Kidney (tissue), 22 donors: ENCODE measurements at places on chromosomes 11 and 22. TPM values are rescaled to one million over a fixed set of nuclear protein-coding genes. Genes with fewer than 3 reads are reported as not detected.
A peak's percentile ranks its signal among the peaks of the same experiment; 100 is the strongest.

The CHEK2 gene
- 10.1 TPM for total RNA-seq

The CCDC157 gene
- total RNA-seq = 5.1 TPM

GRCh38 chr11:134030853-134031252, 38.0 kb upstream of the JAM3 start:
- DNase-seq = no peak

DNA sequence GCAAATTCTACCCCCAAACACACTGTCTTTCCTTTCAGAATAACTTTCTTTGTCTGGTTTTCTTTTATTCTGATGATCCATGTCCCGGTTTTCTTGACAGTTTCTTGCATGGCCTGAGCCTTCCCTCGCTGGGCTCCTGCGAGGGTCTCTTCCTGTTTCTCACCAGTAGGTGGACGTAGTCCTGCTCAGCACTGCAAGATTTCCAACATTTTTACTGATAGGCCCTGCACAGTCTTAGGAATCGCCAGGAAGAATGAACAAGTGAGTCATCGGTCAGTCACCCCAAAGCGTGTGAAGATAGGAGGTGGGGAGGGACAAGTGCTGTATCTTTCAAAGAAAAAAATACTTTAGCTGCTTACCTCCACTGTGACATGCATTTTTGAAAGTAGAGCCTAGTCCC, 16.9 kb upstream of the KIRREL3 start:
- no peak for DNase-seq

GRCh38 chr11:128607819-128608218, 20.5 kb upstream of the ETS1 start:
- DNase-seq = no peak

DNA sequence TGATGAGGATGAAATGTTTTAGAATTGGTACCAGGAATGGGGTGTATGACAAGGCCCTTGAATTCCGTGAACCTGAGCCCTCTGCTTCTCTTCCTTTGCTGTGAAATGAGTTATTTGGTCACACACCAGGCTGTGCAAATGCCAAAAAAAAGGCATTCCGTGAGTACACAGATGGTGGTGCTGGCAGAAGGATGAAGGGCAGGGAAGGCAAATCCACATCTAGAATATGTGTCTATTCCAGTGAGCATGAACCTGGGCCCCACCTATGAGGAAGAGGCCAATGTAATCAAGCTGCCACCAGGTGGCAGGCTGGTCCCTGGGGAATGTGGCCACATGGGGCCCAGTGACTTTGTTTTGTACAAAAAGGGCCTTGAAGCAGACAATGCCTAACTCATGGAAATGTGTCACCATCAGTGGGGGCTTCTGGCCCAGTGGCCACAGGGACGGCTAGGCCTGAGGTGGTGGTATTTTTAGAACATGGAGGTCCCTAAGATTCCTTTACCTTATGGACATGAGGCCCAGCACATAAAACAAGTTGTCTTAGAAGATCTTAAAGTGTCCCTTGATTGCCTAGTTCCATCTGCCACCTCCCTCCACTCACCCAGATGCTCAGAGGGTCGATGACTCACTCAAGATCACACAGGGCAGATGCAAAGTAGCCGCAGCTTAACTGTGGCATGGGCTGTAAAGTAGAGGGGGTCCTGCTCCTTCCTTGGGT, 3.9 kb upstream of the RNF215 start:
- DNase-seq = peak; percentile 84

GRCh38 chr11:76935042-76935441, 74.3 kb downstream of the ACER3 start:
- no peak for DNase-seq

DNA sequence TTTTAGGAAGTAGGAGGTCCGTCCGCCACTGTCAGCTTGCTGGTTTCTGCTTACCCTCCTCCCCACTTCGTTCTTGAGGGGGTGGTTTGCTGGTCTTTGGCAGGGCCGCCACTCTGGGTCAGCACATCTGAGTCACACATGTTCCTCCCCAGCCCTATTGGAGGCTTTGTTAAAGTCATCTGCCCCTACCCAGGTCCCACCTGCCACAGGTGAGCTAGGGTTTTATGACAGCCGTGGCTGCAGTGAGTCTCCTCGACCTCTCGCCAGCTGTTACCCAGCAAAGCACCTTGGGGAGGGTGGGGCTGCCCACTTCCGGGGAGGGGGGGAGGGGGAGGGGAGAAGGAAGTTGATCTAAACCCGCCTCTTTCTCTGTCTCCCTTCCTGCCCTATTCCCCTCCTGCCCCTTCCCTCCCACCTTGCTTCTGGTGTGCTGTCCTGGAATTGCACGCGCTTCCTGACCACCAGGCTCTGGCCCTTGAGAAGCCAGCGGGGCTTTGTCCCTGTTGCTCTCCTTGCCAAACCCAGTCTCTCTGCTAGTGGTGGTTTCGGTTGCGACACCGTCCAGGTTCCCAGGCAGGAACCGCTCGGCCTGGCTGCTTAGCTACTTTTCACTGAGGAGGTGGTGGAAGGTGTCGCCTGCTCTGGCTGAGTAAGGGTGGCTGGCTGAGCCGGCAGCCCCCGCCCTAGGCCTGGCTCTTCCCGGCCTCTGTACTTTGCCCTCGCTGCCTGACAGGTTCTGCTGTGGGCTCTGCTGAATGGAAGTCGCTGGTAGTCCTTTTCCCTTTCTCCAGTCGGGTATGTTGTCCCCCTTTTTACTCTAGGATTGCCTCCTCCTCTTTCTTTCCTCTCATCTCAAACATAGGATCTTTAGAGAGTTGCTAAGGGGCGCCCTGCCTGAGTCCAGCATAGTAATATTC, 28.5 kb downstream of the RCOR2 start:
- peak; percentile 87 for DNase-seq

DNA sequence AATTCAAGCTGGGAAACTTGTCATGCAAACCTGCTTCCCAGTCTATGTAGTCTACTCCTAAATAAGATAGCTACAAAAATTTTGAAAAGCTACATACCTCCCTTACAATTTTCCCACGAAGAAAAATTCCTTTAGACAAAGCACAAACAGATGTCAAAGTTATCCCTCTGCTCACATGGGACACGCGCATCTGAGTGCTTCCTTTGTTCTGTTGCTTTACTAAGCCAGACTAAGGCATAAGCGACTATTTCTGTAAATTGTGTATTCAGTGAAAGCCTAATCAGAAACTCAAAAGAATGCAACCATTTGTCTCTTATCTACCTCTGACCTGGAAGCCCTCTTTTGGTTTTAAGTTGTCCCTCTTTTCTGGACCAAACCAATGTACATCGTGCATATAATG, 583.7 kb upstream of the B3GAT1 start:
- DNase-seq = no peak

- peak; percentile 1 for DNase-seq
These were observed 498.0 kb downstream of the BRD1 start for GRCh38 chr22:49329636-49330035.

DNA sequence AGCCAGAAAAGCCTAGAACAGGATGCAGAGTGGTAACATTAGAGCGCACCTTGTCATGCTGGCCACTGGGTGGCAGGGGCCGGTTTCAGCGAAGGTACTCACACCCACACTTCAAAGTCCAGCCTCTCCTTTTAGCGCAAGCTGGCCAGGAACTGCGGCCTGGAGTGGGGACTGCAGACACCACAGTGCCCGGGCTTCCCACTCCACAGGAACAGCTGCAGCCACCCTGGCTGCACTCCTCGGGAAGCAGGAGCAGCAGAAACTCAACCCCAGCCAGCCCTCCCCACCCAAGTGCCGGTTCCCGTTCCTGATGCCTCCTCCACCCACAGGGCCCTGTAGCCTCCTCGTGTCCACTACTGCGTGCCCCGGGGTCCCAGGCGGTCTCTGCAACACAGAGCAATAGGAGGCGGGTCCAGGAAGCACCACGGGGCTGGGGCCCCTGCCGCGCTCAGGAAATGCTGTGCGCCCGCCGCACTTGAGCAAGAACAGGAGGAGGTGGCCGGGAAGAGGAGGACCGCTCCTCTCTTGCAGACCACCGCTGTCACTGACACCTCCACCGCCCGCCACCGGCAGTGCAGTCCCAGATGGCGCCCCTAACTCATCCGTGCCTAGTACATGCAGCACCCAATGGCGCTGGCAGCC, 2.2 kb downstream of the RFPL2 start:
- DNase-seq = peak; percentile 84

- DNase-seq = no peak
These were observed 86.2 kb upstream of the NCAM1 start for GRCh38 chr11:112874980-112875379.

The PGA3 gene
- 0.54 TPM for total RNA-seq

DNA sequence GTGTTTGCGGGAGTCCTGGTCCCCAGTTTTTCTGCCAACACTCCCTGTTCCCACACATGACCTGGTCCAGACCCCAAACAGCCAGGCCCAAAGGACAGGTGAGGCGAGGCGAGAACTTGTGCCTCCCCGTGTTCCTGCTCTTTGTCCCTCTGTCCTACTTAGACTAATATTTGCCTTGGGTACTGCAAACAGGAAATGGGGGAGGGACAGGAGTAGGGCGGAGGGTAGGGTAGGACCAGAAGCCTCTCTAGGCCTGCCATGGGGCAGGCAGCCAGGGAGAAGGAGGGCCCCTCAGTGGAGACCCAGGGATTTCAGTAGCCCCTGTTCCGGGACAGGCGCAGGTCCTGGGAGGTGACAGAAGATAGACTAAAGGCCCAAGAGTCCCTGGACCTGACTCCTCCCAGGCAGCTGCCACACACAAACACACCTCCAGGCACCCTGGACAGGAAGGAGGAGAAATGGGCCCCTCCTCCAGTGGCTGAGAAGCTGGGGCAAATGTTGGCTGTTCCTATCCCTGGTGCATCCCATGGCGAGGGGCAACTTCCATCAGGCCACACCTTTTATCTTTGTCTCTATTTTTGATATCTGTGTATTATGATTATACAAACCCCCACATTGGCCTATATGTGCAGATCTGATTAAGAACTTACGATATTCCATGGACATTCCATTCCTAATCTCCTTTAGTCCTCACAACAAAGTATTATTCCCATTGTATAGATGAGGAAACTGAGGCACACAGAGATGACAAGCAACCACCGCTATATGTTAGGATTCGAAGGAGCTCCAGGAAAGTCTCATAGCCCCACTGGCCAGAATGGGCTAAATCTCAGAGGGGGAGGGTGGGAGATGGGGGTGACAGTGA, 626 bp upstream of the F2 start:
- DNase-seq = no peak

- DNase-seq = no peak
These were observed 7.9 kb upstream of the EHF start for GRCh38 chr11:34613015-34613414.

The SLC25A1 gene
- 62.6 TPM for total RNA-seq

The HEPHL1 gene
- not detected for total RNA-seq

- DNase-seq = no peak
These were observed 24.2 kb downstream of the KREMEN1 start for GRCh38 chr22:29096736-29097669.

DNA sequence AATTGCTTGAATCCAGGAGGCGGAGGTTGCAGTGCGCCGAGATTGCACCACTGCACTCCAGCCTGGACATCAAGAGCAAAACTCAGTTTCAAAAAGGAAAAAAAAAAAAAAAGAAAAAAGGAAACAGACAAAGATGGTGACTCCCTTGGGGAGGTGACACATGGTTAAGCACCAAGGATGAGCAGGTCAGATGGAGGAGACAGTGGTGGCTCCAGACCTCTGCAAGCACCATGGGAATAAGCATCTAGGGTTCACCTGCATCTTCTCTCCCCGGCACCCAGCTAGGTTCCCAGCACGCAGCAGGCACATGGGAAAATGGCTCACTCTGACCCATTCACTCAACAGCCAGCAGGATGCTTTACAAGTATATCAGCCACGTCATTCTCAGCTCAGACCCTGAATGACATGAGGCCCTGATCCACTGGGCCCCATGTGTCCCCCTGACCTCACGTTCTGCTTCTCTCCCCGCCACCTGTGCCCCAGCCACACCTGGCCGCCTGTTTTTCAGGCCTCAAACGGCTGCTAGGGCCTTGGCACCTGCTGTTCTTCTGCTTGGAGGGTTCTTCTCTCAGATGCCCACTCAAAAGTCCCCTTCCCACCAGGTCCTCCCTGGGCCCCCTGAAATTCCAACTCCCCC, 24.2 kb downstream of the A4GALT start:
- no peak for DNase-seq

DNA sequence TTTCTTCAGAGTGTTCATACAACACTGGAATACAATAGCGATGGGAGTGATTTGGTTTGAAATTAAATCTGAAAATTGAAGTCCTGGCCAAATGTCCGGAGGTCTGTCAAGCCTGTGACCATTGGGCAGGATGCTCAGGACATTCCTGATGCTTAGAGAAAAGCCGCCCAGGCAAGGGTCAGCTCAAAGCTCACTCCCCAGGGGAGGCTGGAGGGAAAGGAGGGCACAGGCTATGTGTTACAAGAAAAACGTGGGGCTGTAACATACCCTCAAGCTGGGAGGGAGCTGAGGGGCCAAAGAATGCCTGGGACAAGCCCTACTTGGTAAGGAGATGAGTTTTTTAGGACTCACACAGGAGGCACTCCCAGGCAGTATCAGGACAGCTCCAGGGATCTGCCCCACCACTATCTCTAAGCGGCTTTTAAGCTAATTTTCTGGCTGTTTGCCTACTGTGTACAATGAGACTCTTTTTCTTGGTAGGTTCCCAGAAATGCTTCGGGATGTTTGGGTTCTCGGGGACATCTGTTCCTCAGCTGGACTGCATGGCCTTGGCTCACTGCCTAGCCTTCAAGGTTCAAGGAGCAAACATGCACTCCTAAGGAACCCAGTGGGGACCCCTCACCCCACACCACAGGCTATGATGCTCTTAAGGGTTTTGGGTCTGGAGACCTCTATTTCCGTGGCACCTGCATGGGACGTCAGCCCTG, 500.1 kb downstream of the BRD1 start:
- no peak for DNase-seq

GRCh38 chr11:119518746-119519730, 96.1 kb upstream of the THY1 start:
- peak; percentile 79 for DNase-seq

The APOA4 gene
- total RNA-seq = not detected

- DNase-seq = no peak
These were observed 21.2 kb downstream of the MCM5 start for GRCh38 chr22:35421121-35421520.

- DNase-seq = no peak
These were observed 58.3 kb upstream of the PPARA start for GRCh38 chr22:46092011-46092410.

DNA sequence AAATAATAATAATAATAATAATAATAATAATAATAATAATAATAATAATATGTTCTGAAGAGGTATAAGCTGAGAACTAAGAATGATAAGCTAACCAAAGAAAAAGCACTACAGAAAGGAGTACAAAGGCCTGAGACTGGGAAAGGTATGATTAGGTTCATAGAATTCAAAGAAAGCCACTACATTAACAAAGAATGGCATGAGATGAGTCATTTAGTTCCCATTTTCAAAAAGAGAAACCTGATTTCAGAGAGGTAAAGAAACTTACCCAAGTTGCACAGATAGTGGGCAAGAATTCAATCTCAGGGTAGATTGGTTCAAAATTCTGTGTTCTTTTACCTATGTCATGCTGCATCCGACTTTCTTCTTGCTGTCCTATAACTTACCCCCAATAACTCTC, 350.9 kb downstream of the TTC28 start:
- DNase-seq = no peak

GRCh38 chr22:43131773-43132501, 11.3 kb downstream of the MCAT start:
- DNase-seq = no peak

- no peak for DNase-seq
These were observed 45.4 kb downstream of the PIK3C2A start for GRCh38 chr11:17162376-17162775.
